ENCODE measurements at places on chromosomes 13 and 19. TPM values are rescaled to one million over a fixed set of nuclear protein-coding genes. Genes with fewer than 3 reads are reported as not detected.

The VSIG10L gene
- total RNA-seq, result 0.26 TPM

The NPHS1 gene
- total RNA-seq, result not detected

The ELSPBP1 gene
- total RNA-seq, result not detected

DNA sequence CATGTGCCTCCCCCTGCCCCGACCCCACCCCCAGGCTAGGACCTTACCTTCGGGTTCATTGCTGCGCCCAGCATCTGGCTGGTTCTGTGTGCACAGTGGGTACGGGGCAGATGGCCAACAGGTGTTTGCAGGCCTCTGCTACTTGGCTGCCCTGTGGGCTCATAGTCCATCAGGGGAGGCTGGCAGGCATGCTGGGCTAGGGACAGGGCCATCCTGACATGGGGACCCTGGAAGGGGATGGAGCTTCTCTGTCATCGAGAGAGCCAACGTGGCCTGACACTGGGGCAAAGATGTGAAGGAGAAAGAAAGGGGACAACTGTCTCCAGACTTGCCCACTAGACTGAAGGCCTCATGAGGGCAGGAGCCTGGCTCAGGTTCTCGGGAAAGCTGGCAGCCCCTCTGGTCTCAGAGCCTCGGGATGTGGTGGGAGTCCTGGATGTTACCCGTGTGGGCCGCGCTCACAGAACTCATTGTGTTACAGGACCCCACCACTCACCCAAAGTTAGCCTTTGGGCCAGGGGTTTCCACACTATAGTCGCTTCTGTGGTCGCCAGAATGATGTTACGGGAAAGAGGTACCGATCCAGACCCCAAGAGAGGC, 4.7 kb downstream of the ZNF536 start:
- no peaks in the 10 kb centered on the region for H3K4me1 ChIP-seq
- no peak for DNase-seq
- H3K4me3 ChIP-seq, result no peak overlapping the region
- no peaks in the 10 kb centered on the region for H3K27me3 ChIP-seq
- H3K36me3 ChIP-seq, result no peaks in the 10 kb centered on the region

GRCh38 chr19:10998045-10998533, 37.3 kb downstream of the SMARCA4 start:
- DNase-seq, result peak; percentile 6
- no peak overlapping the region for H3K4me3 ChIP-seq
- H3K27me3 ChIP-seq, result no peaks in the 10 kb centered on the region
- H3K27ac ChIP-seq, result no peak overlapping the region
- H3K36me3 ChIP-seq, result peaks cover 21% of the 10 kb centered on the region

DNA sequence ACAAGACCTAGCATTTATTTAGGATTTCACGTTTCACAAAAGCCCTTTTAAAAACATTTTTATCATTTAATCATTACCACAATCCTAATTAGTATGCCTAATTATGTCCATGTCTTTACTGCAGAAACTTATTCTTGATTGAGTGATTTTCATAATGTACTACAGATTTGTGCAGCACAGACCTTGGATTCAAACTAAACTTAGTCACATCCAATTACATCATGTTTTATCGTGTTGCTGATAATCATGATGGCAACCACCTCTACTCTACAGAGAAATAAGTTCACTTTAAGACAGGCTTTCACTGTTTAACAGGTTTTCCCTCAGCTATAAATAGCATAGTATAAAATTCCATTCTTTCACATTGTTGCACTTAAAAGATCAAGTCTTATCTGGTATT, 240.9 kb upstream of the RFC3 start:
- no peaks in the 10 kb centered on the region for H3K4me1 ChIP-seq
- no peak overlapping the region for H3K27ac ChIP-seq
- no peak overlapping the region for H3K4me3 ChIP-seq
- H3K36me3 ChIP-seq, result no peaks in the 10 kb centered on the region
- peak; percentile 31 for DNase-seq

GRCh38 chr13:110001670-110002275, 215.4 kb upstream of the IRS2 start:
- H3K27ac ChIP-seq, result no peak overlapping the region
- H3K36me3 ChIP-seq, result no peaks in the 10 kb centered on the region
- H3K27me3 ChIP-seq, result no peaks in the 10 kb centered on the region
- H3K4me1 ChIP-seq, result peaks cover 7% of the 10 kb centered on the region
- peak; percentile 77 for DNase-seq

GRCh38 chr13:61128850-61129645, 286.6 kb downstream of the PCDH20 start:
- DNase-seq, result no peak
- no peaks in the 10 kb centered on the region for H3K27me3 ChIP-seq
- no peak overlapping the region for H3K27ac ChIP-seq

GRCh38 chr13:54383604-54384003, 1355.0 kb downstream of the OLFM4 start:
- DNase-seq, result no peak
- no peaks in the 10 kb centered on the region for H3K4me1 ChIP-seq
- H3K36me3 ChIP-seq, result no peaks in the 10 kb centered on the region
- H3K27me3 ChIP-seq, result no peaks in the 10 kb centered on the region

DNA sequence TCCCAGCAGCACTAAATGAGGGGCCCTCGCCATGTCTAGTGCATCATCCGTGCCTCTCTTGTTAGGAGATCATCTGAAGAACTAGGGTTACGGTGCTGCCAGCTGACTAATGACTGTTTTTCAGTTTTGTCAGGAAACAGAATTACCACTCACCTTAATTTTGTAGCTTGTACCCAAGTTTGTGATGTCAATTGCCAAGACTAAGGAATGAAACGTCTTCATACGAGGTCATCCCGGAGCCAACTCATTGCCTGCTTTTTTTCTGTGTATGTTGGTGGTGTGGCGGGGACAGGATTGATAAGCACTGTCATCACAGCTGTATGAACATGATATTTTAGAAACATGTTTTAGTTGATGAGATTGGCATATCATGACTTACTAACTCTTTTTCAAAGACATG, 100.6 kb downstream of the TNFRSF19 start:
- H3K4me1 ChIP-seq, result peaks cover 35% of the 10 kb centered on the region
- no peaks in the 10 kb centered on the region for H3K27me3 ChIP-seq

GRCh38 chr19:56983171-56983570, 136.6 kb upstream of the USP29 start:
- H3K27me3 ChIP-seq, result no peaks in the 10 kb centered on the region
- H3K4me3 ChIP-seq, result no peak overlapping the region
- no peaks in the 10 kb centered on the region for H3K4me1 ChIP-seq

GRCh38 chr19:3669947-3670795, 30.1 kb downstream of the PIP5K1C start:
- H3K4me1 ChIP-seq, result peaks cover 23% of the 10 kb centered on the region
- H3K27me3 ChIP-seq, result no peaks in the 10 kb centered on the region

DNA sequence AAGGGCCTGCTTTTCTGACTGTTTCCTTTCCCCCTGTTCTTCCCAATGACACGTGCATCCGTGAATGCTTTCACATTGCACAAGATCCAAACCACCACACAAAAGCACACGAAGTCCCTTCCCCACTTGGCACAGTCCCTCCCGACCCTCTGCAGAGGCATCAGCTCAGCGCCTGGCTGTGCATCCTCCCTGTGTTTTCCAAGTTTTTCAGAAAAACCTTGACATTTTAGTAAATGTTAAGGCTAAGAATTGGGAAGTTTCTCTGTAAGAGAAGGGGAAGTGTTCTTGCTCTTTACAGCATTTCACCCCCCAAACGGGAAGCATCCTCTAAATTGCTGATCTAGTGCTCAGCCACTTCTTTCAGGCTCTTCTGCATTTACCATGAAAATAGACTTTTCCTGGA, 94.5 kb upstream of the TM9SF2 start:
- H3K4me1 ChIP-seq, result no peaks in the 10 kb centered on the region
- no peak for DNase-seq
- peaks cover 3% of the 10 kb centered on the region for H3K27me3 ChIP-seq
- no peak overlapping the region for H3K4me3 ChIP-seq
- H3K36me3 ChIP-seq, result no peaks in the 10 kb centered on the region

- no peak overlapping the region for H3K27ac ChIP-seq
- no peak overlapping the region for H3K4me3 ChIP-seq
- H3K27me3 ChIP-seq, result peaks cover 11% of the 10 kb centered on the region
- peaks cover 7% of the 10 kb centered on the region for H3K4me1 ChIP-seq
- peaks cover 5% of the 10 kb centered on the region for H3K36me3 ChIP-seq
Measured at GRCh38 chr19:48443256-48443655, 2.5 kb upstream of the GRWD1 start.

DNA sequence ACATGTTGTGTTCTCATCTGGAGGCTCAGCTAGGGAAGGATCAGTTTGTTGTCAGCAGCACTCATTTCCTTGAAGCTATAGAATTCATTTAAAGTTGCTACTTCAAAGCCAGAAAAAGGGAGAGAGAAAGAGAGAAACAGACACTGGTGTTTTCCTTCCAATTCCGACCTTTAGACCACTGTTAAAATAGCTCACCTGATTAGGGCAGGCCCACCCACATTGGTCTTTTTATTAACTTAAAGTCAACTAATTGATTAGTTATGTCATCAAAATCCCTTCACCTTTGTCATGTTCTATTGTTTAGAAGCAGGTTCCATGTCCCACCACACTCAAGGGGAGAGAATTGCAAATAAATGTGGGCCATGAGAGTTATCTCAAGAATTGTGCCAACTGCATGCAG, 560.2 kb downstream of the PCDH17 start:
- DNase-seq, result no peak
- H3K36me3 ChIP-seq, result no peaks in the 10 kb centered on the region
- no peak overlapping the region for H3K27ac ChIP-seq
- no peaks in the 10 kb centered on the region for H3K27me3 ChIP-seq

DNA sequence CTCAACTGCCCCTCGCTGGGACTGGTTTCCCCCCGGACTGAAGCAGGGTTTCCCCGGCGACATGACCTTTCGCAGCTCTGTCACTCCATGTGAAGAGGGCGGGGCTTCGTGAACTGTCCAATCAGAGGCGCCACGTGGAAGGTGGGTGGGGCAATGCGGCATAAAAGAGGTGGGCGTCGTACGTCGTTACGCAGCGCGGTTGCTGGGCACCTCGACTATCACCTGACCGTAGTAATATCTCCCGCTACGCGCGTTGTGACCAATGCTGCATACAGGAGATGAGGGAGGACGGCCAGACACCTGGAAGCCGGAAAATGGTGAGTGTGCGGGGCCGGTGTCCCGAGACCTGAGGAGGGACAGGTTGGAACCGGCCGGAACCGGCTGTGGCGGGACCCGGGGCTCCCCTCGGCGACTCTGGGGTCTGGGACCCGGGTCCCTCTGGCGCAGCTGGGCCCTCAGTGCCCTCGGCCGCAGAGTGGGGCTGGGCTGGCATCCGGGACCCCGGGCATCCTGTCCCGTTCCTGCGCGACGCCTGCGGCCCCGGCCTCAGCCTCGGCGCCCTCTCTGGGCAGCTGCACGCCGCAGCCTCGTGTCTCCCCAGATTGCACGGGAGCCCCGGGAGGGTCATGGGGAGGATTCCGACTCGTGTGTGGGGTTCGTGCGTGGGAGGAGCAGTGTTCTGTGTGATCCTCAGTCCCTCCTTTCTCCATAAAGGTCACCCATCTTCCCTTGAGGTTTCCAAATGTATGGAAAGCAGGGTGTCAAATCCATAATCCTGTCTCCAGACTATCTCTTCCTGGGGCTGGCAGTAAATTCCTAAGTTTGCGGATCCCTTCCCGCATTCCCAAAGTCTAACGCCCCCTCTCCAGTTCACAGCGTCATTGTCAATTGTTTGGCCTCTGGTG, 32.2 kb downstream of the ZNF136 start:
- DNase-seq, result peak; percentile 66
- no peaks in the 10 kb centered on the region for H3K36me3 ChIP-seq
- no peaks in the 10 kb centered on the region for H3K27me3 ChIP-seq
- H3K4me1 ChIP-seq, result no peaks in the 10 kb centered on the region

DNA sequence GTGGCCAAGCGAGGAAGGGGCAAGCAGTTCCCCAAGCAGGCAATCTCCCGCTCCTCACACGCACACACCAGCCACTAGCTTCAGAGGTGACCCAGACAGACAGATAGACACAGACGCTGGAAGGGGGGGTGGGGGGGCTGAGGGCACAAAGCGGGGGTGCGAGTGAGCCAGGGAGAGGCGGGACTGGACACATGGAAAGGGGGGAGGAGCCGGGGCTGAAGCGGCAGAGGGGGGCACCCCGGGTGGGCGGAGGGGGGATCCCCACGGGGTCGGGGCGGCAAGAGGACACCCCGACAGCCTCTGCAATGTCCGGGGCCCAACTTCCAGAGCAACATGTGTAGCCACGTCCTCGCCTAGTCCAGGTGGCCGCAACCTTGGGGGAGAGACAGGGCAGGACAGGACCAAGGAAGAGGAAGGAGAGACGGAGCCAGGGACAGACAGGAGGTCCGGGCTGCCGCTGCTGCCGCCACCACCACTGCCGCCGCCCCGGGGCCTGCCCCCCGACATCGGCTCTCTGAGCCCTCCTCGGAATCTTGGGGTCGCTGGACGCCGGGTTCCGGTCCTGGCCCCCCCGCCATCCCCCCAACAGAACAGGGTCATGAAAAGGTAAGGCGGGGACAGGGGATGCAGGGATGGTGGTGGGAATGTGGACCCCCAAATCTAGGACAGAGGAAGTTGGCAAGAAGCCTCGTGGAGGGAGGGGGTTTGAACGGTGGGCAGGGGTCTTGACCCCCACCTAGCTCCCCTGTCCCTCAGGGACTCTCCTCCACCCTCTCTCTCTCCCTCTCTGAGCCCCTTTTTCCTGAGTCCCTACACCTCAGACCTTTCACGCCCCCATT, 1.1 kb downstream of the GRIN2D start:
- H3K36me3 ChIP-seq, result no peaks in the 10 kb centered on the region
- no peak for DNase-seq

- no peak overlapping the region for H3K27ac ChIP-seq
- no peaks in the 10 kb centered on the region for H3K27me3 ChIP-seq
- no peaks in the 10 kb centered on the region for H3K36me3 ChIP-seq
- no peak overlapping the region for H3K4me3 ChIP-seq
Measured at GRCh38 chr13:31769575-31769974, 30.2 kb downstream of the RXFP2 start.

DNA sequence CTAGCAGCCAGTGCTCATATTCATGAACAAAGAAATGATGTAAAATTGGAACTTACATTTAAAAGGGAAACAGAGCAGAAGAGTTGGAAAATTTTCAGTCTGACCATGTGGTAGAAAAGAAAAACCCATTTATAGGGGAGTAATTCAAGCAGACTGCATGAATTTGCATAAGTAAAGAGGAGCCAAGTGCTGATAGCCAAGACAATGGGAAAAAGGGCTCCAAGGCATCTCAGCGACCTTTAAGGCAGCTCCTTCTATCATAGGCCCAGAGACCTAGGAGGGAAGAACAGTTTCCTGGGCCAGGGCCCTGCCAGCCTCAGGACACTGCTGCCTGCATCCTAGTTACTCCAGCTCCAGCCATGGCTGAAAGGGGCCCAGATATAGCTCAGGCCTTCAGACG, 7.5 kb downstream of the DNAJC3 start:
- no peaks in the 10 kb centered on the region for H3K36me3 ChIP-seq
- H3K27me3 ChIP-seq, result no peaks in the 10 kb centered on the region
- H3K4me3 ChIP-seq, result no peak overlapping the region
- DNase-seq, result no peak
- no peaks in the 10 kb centered on the region for H3K4me1 ChIP-seq

- no peaks in the 10 kb centered on the region for H3K36me3 ChIP-seq
- H3K4me1 ChIP-seq, result peaks cover 14% of the 10 kb centered on the region
- no peak overlapping the region for H3K4me3 ChIP-seq
- no peaks in the 10 kb centered on the region for H3K27me3 ChIP-seq
- DNase-seq, result peak; percentile 28
Measured at GRCh38 chr13:41608839-41609177, 151.5 kb downstream of the RGCC start.
